ENCODE measurements at places on chromosomes 5 and 9.

- no peak for DNase-seq
These were observed 135.1 kb upstream of the EFNA5 start for GRCh38 chr5:107805824-107806223.

GRCh38 chr9:36847781-36848673, 186.0 kb downstream of the PAX5 start:
- DNase-seq, result no peak

GRCh38 chr5:11224436-11225187, 463.6 kb upstream of the DAP start:
- no peak for DNase-seq

- DNase-seq, result no peak
These were observed 124.2 kb upstream of the GAS1 start for GRCh38 chr9:87071473-87071872.

DNA sequence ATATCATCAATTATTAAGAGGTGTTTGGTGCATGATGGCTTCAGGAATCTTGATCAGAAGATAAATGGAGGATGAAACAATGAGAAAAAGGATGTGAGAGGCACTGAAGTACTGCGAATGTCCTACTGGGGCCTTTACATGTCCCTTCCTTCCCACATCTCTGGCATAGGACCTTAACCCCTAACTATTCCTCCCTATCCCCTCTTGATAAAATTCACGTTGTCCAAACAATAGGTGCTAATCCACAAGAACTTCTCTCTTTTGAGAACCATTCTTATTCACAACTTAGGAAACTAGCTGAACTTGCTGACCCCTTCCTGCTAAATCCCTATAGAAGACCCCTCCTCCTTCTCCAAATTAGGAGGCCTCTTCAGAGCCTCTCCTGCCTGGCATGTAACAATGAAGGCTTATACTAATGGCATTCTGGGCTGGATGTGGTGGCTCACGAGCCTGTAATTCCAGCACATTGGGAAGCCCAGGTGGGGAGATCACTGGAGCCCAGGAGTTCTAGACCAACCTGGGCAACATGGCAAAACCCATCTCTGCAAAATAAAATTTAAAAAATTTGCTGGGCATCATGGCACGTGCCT, 276.5 kb upstream of the SMARCA2 start:
- DNase-seq, result no peak

GRCh38 chr5:170444181-170444580, 55.0 kb upstream of the KCNMB1 start:
- no peak for DNase-seq

DNA sequence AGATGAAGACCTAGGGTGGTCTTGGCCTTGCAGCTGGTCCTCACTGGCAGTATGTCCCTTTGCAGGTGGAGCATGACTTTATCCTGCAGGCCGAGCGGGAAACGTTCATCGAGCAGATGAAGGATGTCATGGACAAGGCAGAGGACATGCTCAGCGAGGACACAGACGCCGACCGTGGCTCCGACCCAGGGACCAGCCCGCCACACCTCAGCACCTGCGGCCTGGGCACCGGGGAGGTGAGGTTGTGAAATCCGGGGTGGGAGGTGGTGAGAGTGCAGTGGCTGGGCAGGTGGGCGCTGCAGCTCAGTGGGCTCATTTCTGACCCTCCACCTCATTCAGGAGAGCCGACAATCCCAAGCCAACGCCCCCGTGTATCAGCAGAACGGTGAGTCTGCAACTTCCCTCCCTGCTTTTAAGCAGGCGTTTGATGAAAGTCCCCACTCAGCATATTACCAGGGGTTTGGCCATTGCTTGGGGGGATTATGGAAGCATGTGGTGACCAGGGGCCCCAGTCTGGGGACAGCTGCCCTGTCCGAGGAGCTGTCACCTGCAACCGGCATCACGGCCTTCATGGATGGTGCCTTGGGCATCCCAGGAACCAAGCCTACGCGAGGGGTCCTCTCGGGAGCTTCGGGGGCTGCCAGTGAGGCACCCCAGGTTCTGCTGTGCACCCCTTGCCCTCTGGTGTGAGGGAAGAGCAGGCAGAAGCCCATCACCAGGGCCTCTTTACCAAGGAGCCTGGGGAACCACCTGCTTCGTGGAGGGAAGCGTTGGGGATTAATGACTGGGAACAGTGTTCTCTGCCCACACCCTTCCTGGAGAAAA, 84.0 kb downstream of the WNK2 start:
- no peak for DNase-seq

GRCh38 chr9:98504298-98505282, 204.1 kb downstream of the GABBR2 start:
- no peak for DNase-seq

DNA sequence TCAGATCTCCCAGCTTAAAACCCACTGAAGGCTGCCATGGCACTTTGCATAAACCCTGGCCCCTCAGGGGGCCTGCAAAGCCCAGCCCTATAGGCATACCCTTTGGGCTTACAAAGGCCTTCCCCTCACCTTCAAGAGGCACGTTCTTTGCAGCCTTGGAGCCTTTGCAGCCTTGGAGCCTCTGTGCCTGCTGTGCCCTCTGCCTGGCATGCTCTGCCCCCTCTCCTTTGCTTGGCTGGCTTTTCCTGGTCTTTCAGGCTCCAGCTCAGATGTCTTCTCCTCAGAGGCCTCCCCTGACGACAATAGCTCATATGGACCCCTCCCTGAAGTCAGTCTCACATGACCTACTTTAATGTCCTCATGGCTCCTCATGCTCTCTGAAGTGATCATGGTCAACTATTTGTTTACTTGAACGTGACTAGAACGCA, 60.3 kb downstream of the CXXC5 start:
- no peak for DNase-seq

DNA sequence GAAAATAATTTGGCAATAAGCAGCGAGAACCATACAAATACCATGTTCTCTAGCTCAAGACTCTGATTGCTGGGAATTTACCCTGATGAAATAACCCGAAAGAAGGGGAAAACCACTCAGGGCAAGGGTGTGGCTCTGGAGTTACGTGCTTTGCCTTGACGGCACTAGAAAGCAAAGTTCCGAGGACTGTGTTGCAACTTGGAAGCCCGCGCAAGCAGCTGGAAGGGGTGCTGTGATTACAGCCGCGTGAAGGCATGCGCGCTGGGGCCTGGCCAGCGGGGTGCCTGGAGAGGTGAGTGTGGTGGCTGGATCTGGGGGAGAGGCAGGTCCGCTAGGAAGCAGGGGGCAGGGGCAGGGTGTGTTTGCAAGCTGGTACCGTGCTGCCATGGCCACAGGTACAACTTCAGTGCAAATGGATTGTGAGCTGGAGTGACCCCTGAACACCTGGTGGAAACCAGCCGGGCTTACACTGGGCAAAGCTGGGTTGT, 52.6 kb upstream of the CNOT6 start:
- no peak for DNase-seq

GRCh38 chr5:65102371-65102975, 333.7 kb downstream of the CWC27 start:
- no peak for DNase-seq

- DNase-seq, result no peak
These were observed 87.0 kb downstream of the SLF1 start for GRCh38 chr5:94705427-94705826.

DNA sequence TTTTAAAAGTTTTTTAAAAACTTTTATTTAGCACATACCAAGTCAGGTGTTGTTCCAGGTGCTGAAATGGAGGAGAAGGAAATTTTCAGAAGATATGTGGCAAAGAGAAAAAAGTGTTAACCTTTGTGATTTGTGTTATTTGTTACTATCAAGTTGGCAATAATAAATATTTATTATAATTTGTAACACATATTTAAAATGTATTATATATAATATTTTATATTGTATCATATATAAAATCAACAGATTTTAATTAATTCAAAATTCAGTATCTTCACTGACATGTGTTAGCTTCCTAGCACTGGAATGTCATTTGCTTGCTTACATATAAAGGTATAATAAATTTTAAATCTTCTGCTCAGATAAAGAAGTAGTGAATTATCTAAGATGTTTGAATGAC, 71.5 kb downstream of the STK32A start:
- no peak for DNase-seq

DNA sequence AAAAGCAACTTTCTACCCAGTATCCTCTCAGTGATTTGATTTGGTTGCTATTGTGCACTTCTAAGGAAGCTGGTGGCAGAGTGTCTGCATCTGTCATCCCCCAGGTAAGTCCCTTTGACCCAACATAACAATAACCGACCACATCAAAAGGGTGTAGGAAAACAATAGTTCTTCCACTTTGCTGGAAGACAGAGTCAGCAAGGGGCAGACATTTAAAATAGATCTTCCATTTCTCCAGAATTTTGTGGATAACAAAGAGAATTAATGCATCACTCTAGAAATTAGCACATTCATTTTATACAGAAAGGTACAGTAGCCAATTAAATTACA, 177.5 kb downstream of the EBF1 start:
- DNase-seq, result no peak

- no peak for DNase-seq
These were observed 29.7 kb downstream of the RLN2 start for GRCh38 chr9:5274770-5275169.

GRCh38 chr5:92372766-92373165, 989.6 kb upstream of the ARRDC3 start:
- no peak for DNase-seq

DNA sequence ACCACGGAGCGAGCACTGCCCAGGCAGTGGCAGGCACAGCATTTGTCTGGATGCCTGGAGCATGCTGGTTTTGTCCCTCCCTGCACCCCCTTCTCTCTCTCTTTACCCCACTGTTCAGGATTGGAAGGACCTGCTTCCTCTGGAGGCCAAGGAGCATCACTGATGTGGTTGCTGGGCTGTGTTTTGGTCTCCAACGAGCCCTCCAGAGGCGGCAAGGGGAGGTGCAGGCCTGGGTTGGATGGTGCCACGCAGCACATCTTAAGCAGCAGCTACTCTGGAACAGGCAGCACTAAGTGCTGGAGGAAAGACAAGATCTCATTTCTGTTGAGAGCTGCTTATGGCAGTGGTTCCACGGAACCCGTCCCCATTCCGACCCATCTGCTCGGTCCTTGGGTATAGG, 139.6 kb downstream of the CMYA5 start:
- no peak for DNase-seq

- DNase-seq, result no peak
These were observed 71.5 kb upstream of the MTAP start for GRCh38 chr9:21730899-21731298.

- DNase-seq, result no peak
These were observed 166.4 kb downstream of the CDH6 start for GRCh38 chr5:31359839-31360238.

- no peak for DNase-seq
These were observed 34.4 kb downstream of the PAM start for GRCh38 chr5:102789469-102789868.

- DNase-seq, result no peak
These were observed 167.6 kb downstream of the YIPF5 start for GRCh38 chr5:144002876-144003275.

- DNase-seq, result no peak
These were observed 33.7 kb upstream of the ADRB2 start for GRCh38 chr5:148792744-148793143.

DNA sequence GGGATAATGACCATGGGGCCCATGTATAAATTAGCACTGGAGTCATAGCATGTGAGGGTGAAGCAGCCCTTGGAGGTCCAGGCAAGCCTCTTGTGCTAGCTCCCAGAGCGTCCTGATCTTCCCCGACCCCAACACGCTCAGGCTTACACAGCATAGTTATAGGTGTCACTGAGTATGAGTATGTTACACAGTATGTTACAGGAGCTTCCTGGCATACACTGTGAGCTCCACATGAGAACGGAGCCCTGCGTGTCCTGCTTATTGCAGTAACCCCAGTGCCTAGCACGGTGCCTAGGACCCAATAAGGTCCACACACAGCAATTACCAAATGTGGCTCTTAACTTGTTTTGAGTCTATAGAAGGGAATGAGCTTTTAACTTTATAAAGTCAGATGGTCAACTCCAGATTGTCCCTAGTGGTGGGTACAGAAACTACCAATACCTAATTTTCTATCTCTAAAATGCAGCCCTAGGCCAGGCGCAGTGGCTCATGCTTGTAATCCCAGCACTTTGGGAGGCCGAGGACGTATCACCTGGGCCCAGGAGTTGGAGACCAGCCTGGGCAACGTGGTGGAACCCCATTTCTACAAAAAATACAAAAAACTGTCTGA, 64.1 kb downstream of the PLAC8L1 start:
- DNase-seq, result no peak

DNA sequence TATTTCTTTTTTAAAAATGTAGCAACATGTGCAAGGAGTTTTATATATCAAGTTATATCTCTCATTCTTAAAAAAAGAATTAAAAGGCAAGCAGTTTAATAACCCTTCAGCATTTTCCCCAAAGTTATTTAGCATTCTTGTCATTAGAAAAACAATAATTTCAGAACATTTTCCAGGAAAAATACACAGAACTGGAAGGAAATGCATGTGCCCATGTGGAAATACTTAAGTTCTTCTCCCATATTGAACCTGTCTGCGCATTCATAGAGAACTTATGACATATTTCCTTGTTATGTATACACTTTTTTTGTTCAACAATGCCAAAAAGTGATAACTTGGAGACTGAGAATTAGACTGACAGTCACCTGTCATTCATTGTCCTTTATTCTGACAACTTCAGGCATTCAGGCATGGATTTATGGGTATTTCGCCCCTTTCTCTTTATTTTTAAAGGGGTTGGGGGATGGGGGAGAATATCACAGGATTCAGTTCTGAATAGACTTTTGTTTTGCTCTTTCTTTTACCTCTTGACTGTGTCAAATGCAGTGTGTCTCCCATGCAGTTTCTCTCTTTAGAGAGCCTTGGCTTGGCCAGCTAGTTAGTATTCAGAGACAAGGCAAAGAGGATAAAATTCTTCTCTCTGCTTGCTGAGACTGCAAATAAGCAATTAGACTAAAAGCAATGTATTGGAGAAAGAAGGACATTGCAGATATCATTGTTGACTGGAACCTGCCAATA, 701.0 kb downstream of the NR2F1-AS1 start:
- no peak for DNase-seq

DNA sequence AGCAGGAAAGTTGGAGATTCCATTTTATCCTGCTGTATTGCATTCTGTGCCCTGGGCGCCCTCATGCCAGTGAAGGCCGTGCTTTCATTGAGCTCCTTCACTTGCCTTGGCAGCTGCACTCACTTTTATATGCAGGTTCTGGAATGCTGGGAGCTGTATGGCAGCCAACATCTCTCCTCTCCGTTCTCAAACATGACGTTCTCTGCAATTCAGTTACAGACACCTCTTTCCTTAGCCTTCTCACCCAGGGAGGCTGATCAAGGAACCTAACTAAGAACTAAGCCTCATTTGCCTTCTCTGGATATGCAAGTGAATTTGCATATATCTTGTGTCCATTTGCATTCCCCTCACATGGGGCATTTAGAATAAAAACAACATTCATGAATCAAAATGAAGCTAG, 29.4 kb upstream of the PURA start:
- DNase-seq, result no peak

Measured in CD4-positive, alpha-beta T cell treated with Interleukin-2 at 100 ng/mL for 4 hours (primary cell).